NCI-H1694 treated with DMSO at 0.1 percent for 48 hours (cell line): ENCODE measurements at places on chromosomes 11 and 22.

- DNase-seq, result no peak
Measured at GRCh38 chr11:18727479-18728236, 1.7 kb upstream of the IGSF22 start.

DNA sequence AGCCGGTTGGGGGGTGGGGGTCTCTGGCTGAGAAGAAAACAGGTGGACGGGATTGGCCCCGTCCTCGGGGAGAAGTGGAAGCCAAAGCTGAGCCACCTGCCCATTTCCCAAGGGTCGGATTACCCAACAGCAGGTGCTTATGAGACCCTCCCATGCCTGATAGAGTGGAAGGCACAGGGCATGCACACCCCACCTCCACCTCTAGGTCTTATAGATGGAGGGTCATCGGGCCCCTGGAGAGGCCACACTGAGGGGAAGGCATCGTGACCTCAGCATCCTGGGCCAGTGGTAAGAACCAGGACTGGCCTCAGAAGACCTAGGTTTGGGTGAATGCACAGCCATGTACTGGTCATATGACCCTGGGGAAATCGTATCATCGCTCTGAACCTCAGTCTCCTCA lies 85.9 kb downstream of the BUD13 start:
- DNase-seq, result no peak

- no peak for DNase-seq
Measured at GRCh38 chr11:37858398-37858797, 1260.4 kb upstream of the RAG2 start.

- peak; percentile 13 for DNase-seq
Measured at GRCh38 chr11:116791002-116791812, 472 bp downstream of the APOA5 start.

- DNase-seq, result no peak
Measured at GRCh38 chr22:37433786-37434185, 6.5 kb upstream of the ELFN2 start.

DNA sequence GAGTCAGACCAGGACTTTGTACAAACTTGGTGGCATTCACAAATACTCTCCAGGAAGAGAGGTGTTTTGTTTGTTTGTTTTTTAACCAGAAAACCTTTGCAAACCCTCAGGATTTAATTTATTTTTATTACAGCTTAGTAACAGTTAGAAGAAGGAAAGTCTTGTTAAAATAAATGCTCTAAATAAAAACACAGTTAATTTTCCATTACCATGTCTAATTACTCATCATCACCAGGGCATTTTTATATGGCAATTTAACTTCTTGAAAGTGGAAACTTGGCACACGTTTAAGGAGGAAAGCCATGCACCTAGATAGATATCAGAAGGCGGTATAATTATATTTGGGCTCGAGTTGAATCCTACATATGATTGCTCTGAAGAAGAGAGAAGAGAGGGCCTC lies 7.4 kb downstream of the BARX2 start:
- DNase-seq, result no peak

DNA sequence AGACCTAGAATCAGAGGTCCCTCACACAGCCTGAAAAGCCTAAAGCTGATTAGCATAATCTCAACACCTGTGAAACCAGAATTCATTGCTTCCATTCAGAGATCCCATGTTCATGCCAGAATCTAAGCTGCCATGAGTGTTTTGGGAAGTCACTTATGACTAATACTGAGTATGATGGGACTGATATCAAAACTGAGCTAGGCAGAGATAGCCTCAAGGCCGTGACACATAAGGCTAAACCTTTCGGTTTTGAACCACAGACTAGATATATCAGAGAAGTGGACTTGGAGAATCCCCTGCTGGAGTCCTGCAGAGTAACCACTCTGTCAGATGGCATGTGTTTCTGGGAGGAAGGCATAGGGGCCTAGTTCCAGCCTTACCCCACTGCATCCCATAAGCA lies 23.1 kb upstream of the GLYATL2 start:
- DNase-seq, result no peak

GRCh38 chr11:73752903-73753302 lies 8.0 kb downstream of the RAB6A start:
- no peak for DNase-seq

DNA sequence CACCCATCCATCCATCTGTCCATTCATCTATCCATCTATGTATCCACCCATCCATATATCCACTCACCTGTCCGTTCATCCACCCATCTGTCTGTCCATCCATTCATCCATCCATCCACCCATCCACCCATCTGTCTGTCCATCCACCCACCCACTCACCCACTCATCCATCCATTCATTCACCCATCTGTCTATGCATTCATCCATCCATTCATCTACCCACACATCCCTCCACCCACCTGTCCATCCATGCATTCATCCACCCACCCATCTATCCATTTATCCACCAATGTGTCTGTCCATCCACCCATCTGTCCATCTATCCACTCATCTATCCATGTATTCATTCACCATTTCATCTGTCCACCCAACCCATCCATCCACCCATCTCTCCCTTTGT lies 33.3 kb downstream of the NADSYN1 start:
- DNase-seq, result no peak

GRCh38 chr11:71368966-71369365 lies 79.2 kb downstream of the DHCR7 start:
- DNase-seq, result no peak

DNA sequence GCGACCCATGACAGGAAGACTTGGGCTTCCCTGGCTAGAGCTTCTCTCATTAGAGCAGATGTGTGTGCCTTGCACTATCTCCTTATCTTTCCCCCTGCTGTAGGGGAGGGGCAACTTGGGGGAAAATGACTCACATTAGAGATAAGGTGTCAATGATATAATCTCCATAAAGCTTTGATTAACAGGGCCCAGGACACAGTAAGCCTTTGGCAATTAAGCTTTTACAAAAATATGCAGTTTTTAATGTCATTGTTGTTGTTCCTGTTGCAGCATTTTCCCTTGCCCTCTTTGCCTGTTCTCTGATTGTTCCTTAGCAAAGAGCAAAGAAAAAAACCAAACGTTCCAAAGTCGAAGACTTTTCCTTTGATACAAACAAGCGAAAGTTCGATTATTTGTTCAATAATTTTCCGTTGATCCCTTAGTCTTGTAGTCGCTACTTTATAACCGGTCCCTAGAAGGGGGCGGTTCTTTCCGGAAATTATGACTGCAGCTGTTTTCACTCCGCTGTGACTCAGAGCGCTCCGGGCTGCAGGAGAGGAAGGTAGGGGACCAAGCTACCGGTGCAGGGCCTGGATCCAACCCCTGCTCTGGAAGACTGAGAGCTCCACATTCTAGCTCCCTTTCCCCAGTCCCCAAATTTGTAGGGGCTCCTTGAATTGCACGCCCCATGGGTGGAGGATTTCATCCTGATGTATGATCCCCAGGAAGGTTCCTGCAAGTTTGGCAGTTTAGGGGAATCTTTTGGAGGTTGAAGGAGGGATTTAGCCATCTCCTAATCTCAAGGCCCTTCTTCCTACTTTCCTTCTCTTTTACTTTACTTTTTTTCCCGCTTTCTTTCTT lies at the start of gene VWA5A:
Gene VWA5A, plus strand, starts transcription at position 509 of the 840 bp plus-strand sequence. CDS start 2,062 bp downstream, outside the sequence.
- DNase-seq, result peak; percentile 32

DNA sequence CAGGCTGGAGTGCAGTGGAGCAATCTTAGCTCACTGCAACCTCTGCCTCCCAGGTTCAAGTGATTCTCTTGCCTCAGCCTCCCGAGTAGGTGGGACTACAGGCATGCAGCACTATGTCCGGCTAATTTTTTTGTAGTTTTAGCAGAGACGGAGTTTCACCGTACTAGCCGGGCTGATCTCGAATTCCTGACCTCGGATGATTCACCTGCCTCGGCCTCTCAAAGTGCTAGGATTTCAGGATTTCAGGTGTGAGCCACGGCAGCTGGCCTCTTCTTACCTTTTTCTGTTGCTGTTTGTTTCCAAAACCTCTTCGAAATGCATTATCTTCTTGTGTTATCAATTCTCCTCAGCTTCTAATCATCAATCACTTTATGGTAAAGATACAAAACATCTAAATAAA lies 22.1 kb upstream of the TMEM135 start:
- no peak for DNase-seq

DNA sequence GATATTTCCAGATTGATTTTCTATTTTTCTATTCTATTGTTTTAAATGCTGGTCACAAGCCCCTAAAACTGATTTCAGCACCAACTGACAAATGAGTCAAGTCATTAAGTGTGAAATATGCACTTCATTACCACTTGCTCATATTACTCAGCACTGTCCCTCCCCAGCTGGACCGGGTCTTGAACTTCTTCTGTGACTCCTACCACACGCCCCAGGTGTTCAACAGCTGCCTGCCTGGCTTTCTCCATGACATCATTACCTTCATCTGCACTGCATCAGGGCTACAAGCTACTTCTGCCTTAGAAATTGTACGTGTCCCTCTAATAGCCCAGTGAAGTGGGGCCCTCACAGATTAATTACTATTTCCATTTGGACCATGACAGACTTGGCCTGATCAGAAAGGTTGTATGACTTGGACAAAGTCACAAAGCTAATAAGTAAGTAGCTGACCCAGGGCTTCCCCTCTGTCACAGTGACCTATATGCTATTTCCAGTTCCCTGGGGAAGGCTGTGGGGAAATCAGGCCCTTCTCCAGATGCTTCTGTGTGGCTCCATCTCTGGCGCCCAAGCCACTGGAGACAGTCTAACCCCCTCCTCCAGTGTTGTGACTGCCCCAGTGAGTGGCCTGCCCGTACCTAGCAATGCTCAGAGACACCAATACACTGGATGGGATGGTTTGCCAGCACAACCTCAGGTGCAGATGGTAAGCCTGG lies 18.1 kb downstream of the TBC1D10A start:
- no peak for DNase-seq

GRCh38 chr11:75152090-75152489 lies 1.2 kb downstream of the SLCO2B1 start:
- no peak for DNase-seq

- no peak for DNase-seq
Measured at GRCh38 chr11:131391176-131391575, 20.8 kb downstream of the NTM start.

DNA sequence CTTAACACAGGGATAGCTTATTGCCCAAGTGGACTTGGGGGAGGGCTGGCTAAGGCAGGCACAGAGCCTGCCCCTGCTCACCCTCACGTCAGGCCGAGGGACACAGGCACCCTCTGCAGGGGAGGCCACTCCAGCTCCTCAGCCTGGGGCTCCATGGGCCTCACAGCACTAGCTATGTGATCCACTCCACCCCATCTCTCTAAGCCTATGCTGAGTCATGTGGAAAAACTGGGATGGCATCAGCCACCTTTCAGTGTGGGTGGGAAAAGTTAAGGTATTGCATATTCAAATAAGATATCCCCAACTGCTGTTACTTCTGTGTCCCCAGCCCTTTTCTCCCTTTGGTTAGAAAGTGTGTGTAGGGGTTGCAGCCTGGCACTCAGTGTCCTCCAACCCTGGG lies 22.3 kb downstream of the RANGAP1 start:
- no peak for DNase-seq

GRCh38 chr11:118918686-118919280 lies 6.9 kb downstream of the BCL9L start:
- no peak for DNase-seq

DNA sequence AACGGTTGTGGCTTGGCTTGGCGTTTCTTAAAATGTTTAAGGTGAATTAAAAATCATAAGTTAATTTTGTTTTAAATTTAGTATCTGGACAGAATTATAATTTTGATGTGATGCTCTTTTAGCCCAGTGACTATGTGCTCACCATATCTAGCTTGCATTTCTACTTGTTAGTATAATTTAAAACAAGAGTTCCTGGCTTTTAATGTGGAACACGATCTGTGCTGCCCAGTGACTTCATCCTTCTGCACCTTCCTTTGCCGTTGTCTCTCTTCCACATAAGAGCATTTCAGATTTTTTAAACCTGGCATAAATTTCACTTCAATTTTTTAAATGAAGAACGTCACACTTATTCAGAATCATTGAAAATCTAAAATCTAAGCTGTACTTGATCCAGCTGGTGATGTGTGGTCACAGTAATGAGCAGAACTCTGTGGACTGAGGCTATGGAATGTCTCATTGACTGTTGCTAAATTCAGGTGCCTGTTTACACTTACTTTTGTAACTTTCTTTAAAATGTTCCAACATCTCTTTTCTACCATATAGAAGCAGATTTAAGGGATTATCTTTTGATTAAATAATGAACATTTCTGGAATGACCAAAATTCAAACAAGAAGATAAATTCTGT lies 75.4 kb upstream of the ADSL start:
- no peak for DNase-seq

DNA sequence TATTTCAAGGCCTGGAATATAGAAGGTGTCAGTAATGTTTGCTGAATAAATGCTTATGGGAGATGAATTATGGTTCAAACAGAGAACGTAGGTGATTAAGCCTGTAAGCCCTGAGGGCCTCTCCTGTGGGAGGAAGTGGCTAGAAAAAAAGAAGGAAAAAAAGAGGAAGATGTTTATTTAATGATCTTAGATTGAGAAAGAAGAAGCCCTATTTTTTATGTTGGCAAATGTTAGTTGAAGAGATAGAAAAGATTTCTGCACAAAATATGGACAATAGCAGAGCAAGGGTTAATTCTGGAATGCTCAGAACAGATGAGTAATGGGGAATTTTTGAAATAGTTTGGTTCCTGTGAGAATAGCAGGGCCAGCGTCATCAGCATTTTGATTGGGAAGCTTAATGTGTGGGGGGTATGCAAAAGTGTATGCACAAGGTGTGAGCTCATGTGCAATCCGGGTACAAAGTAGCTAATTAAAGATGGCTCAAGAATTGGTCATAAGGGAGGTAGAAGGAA lies 95.7 kb downstream of the TEAD1 start:
- DNase-seq, result no peak

DNA sequence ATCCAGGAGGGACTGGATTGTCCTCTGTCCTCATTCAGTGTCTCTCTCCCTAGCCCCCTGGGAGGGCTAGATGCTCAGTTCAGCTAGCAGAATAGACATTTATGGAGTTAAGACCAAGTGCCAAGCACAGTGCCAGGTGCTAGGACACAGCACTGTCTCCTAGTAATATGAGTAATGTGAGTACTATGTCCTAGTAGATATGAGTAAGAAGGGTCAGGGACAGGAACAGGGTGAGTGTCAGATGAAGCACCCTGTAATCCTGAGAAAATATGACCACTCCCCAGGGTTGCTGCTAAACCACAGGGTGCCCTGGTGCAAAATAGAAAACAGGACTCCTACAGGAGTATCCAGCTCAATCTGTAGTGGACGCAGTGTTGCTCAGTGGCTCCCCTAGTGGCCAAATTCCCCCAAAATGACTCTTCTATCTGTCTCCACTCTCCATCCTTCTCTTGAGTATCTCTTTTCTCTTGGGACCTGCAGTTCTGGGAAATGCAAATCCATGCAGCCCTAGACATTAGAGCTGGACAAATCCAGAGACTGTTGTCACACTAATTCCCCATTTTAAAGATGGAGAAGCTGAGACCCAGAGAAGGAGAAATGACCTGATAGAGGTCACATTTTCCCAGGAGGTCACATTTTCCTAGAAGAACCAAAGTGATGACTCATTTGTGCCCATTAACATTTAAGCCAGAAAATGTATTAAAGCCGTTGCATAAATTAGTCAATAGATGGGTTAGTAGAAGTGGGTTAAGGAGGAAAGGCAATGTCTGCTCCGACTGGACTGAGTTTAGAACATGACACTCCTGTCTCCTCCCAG lies 214.3 kb downstream of the NXPE2 start:
- no peak for DNase-seq

DNA sequence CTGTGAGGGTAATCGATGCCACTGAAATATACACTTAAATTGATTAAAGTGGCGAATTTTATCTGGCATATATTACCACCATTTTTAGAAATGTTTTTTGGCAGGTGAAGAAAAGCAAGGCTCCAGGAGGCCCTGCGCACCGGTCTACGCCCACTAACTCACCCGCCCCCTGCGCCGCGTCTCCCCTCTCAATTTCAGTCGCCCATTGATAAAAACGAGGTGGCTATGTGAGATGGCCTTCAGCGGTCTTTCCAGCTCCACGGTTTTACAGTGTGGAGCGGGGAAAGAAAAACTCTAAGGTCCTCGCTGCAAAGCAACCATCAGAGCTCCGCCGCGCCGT lies 602 bp upstream of the AQP11 start:
- DNase-seq, result peak; percentile 47
